T-helper 17 cell (primary cell): ENCODE measurements at places on chromosomes 3 and 15. TPM values are rescaled to one million over a fixed set of nuclear protein-coding genes. Genes with fewer than 3 reads are reported as not detected.

The REC114 gene
- not detected for total RNA-seq

The CATSPER2 gene
- 5.4 TPM for total RNA-seq

The CORO2B gene
- not detected for total RNA-seq

The STRIT1 gene
- total RNA-seq: not detected

The SV2B gene
- not detected for total RNA-seq

The SLC38A3 gene
- not detected for total RNA-seq

The RPL14 gene
- 2,732 TPM for total RNA-seq
